ENCODE measurements at places on chromosomes 3 and 15.

DNA sequence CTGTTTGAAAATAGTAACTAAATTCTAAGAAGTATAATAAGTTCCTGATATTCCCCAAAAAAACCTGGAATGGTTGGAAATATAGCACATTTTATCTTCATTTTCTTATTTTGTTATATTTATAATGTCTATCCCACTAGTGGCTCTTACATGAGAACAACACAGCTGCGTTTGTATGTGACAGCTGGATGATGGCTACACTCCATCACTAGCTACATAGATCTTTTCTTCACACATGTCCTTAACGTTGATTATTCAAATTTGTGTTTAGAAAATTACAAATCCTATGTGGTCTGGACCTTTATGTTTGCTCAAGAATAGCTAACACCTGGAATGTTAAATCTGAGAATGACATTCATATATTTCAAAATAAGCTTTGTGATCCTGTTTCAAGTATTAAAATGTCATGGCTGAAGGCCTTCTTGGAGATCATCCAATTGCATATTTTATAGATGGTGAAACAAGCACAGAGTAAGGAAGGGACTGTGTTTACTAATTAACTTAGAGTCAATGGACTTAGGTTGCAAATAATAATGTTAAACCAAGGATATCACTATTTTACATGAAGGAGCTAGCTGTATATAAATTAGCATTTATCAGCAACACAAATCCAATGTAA, 60.8 kb downstream of the ATP13A5 start:
- no peak overlapping the region for H3K4me3 ChIP-seq
- no peak overlapping the region for H3K27ac ChIP-seq
- H3K36me3 ChIP-seq, result no peaks in the 10 kb centered on the region
- DNase-seq, result no peak
- H3K27me3 ChIP-seq, result no peaks in the 10 kb centered on the region

GRCh38 chr15:28975766-28976179, 90.0 kb downstream of the APBA2 start:
- no peaks in the 10 kb centered on the region for H3K27me3 ChIP-seq
- no peaks in the 10 kb centered on the region for H3K36me3 ChIP-seq
- H3K27ac ChIP-seq, result no peak overlapping the region
- no peaks in the 10 kb centered on the region for H3K4me1 ChIP-seq
- no peak overlapping the region for H3K4me3 ChIP-seq
- DNase-seq, result no peak

DNA sequence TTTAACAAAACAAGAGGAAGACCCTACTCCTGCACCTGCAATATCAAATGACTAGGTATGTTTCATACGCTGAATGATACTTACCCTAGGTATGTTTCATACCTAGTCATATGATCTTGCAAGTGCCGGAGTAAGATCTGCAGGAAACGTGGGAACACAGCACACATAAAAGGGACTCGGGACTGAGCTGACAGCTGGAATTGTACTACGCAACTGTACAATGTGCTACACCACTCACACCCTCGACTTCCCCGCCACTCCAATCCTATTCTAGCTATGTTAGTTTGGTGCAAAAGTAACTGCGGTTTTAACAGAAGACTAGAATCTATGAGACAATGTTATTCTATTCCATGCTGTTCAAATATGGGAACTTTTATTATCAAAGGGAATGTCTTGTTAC, 22.0 kb downstream of the CRBN start:
- no peaks in the 10 kb centered on the region for H3K4me1 ChIP-seq
- no peak overlapping the region for H3K4me3 ChIP-seq
- DNase-seq, result no peak
- no peaks in the 10 kb centered on the region for H3K36me3 ChIP-seq
- no peaks in the 10 kb centered on the region for H3K27me3 ChIP-seq

DNA sequence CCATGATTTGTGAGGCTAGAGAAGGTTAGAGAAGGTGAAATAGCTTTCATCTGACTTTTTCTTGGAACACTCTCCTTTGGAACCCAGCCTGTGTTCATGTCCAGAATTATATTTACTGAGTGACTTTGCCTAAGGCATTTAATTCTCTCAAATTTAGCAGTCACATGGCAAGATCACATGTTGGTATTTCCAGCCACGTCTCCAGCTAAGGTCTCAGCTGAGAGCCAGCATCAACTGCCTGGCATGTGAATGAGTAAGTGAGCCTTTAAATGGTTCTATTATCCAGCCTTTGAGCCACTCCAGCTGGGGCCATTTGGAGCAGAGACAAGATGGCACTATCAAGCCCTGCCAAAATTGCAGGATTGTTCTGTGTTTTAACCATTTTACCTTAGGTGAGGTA, 130.2 kb upstream of the SGO1 start:
- no peaks in the 10 kb centered on the region for H3K27me3 ChIP-seq
- H3K4me1 ChIP-seq, result no peaks in the 10 kb centered on the region
- H3K4me3 ChIP-seq, result no peak overlapping the region
- no peak overlapping the region for H3K27ac ChIP-seq
- DNase-seq, result no peak

- H3K27me3 ChIP-seq, result no peaks in the 10 kb centered on the region
- no peak overlapping the region for H3K4me3 ChIP-seq
- DNase-seq, result no peak
These were observed 3.0 kb downstream of the ZBED2 start for GRCh38 chr3:111592143-111592542.

- H3K27me3 ChIP-seq, result no peaks in the 10 kb centered on the region
- no peak overlapping the region for H3K4me3 ChIP-seq
- no peak for DNase-seq
- H3K36me3 ChIP-seq, result no peaks in the 10 kb centered on the region
These were observed 451.1 kb upstream of the KCNMB2 start for GRCh38 chr3:178084938-178085816.

DNA sequence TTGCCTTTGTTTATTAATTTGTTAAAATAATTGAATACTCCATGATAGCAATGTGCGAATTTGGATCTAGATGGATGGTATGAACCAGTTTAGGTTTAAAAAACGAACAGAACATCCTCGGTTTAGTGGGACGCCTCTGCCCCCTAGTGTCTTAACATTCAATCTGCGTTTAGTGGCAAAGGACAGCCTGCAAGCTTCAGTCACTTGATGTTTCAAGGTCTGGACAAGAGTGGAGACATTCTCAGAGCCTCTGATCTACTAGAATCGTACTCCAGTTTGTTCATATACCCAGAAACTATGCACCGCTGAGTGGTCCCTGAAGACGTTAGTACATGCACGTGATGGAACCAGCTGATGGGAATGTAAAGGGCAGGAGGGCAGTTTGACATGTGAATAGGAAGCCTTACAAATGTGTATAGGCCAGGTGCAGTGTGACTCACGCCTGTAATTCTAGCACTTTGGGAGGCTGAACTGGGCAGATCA, 17.8 kb upstream of the ATP13A4 start:
- DNase-seq, result no peak
- no peak overlapping the region for H3K4me3 ChIP-seq

- no peaks in the 10 kb centered on the region for H3K4me1 ChIP-seq
- no peaks in the 10 kb centered on the region for H3K36me3 ChIP-seq
- H3K27me3 ChIP-seq, result no peaks in the 10 kb centered on the region
- H3K4me3 ChIP-seq, result no peak overlapping the region
These were observed 125.6 kb downstream of the P3H2 start for GRCh38 chr3:189995129-189995528.

GRCh38 chr15:101156509-101157159, 95.2 kb downstream of the CHSY1 start:
- no peaks in the 10 kb centered on the region for H3K36me3 ChIP-seq
- H3K27me3 ChIP-seq, result no peaks in the 10 kb centered on the region
- DNase-seq, result no peak

DNA sequence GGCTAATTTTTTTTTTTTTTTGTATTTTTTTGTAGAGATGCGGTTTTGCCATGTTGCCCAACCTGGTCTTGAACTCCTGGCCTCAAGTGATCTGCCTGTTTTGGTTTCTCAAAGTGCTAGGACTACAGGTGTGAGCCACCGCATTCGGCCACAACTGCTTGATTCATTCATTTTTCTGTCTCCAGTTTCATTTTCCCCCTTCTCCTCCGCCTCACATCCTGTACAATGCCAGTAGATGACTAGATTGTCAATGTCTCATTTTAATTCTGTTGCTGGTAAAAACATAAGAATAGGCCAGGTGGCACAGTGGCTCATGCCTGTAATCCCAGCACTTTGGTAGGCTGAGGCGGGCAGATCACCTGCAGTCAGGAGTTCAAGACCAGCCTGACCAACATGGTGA, 12.0 kb upstream of the ZNF592 start:
- H3K27ac ChIP-seq, result no peak overlapping the region
- DNase-seq, result no peak
- no peaks in the 10 kb centered on the region for H3K27me3 ChIP-seq
- H3K4me3 ChIP-seq, result no peak overlapping the region
- no peaks in the 10 kb centered on the region for H3K36me3 ChIP-seq
- H3K4me1 ChIP-seq, result no peaks in the 10 kb centered on the region

GRCh38 chr3:179116816-179117215, 31.3 kb upstream of the PIK3CA start:
- H3K4me3 ChIP-seq, result no peak overlapping the region
- no peaks in the 10 kb centered on the region for H3K4me1 ChIP-seq
- no peaks in the 10 kb centered on the region for H3K36me3 ChIP-seq
- no peaks in the 10 kb centered on the region for H3K27me3 ChIP-seq
- H3K27ac ChIP-seq, result no peak overlapping the region

DNA sequence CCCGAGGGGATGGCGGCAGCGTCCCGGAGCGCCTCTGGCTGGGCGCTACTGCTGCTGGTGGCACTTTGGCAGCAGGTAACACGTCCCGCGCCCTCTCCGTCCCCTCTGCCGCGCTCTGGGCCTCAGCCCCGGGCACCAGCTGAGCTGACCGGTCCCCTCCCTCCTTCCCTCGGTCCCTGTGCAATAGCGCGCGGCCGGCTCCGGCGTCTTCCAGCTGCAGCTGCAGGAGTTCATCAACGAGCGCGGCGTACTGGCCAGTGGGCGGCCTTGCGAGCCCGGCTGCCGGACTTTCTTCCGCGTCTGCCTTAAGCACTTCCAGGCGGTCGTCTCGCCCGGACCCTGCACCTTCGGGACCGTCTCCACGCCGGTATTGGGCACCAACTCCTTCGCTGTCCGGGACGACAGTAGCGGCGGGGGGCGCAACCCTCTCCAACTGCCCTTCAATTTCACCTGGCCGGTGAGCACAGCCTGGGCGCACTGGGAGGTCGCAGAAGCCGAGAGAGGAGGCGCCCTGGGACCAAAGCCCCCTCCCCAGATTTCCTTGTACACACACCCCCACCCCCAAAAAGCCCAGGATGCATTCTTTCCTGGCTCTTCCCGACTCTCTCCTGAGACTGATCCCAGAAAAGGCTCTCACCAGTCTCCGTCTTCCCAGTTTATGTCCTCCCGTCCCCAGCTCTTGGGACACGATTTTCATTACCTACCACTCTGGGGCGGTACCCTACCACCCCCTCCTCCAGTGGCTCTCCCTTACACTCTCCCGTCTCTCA, 705 bp downstream of the DLL4 start:
- DNase-seq, result no peak
- H3K27ac ChIP-seq, result no peak overlapping the region

DNA sequence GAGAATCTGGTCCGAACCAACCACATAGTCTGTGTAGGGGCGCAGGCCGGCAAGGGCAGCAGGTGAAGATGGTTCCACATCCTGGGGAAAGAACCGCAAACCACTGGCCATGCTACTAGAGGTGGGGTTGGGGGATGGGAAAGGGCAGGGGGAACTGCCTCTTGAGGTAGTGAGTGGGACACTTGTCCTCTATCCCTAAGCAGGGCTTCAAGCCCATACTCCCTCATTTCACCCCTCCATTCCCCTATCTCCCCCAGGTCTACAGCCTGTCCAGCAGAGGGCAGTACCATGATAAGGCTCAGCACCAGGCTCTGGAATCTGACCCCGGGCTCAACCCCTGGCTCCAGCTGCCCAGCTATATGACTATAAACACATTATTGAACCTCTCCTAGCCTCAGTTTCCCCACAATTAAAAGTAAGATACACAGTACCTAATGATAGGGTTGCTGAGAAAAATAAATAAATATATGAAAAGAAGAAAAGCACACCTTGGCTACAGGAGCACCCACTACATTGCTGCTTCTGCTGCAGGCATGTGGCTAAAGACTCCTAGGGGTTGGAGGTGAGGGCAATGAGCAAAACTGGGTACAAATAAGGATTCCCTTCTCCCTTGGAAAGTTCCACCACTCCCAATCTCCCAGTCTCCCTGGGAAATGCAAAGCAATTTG, 6.3 kb downstream of the GORASP1 start:
- no peak overlapping the region for H3K27ac ChIP-seq
- H3K4me3 ChIP-seq, result no peak overlapping the region
- H3K4me1 ChIP-seq, result peaks cover 47% of the 10 kb centered on the region

DNA sequence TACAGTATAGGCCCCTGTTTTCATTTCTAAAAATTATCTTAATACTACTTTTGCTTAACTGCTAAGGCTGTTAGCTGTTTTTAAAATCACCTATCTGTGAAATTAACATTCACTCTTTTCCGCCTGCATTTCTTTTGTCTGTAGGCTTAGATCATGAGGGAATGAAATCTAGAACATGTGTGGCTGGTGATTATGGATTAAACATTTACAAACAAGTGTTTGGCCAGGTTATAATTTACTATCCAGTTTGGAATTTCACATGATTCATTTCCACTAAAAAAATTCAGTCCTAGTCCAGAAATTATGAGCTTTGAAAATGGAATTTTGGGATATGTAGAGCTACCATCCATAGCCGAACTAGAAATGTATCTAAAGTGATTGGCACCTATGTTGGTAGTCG, 39.1 kb downstream of the GOLM2 start:
- no peak overlapping the region for H3K27ac ChIP-seq
- H3K4me1 ChIP-seq, result no peaks in the 10 kb centered on the region
- H3K27me3 ChIP-seq, result no peaks in the 10 kb centered on the region
- no peak for DNase-seq
- H3K4me3 ChIP-seq, result no peak overlapping the region

- no peak overlapping the region for H3K4me3 ChIP-seq
- DNase-seq, result no peak
- no peaks in the 10 kb centered on the region for H3K27me3 ChIP-seq
- peaks cover 36% of the 10 kb centered on the region for H3K4me1 ChIP-seq
- H3K27ac ChIP-seq, result peak overlapping the region; percentile 61
These were observed 43.0 kb downstream of the BOC start for GRCh38 chr3:113254171-113254947.

GRCh38 chr3:70899816-70900215, 587.4 kb upstream of the MDFIC2 start:
- H3K4me3 ChIP-seq, result no peak overlapping the region
- H3K27ac ChIP-seq, result no peak overlapping the region
- H3K4me1 ChIP-seq, result no peaks in the 10 kb centered on the region
- H3K36me3 ChIP-seq, result no peaks in the 10 kb centered on the region

GRCh38 chr3:127644641-127645370, 15.8 kb downstream of the PODXL2 start:
- DNase-seq, result no peak
- H3K36me3 ChIP-seq, result no peaks in the 10 kb centered on the region
- H3K27me3 ChIP-seq, result no peaks in the 10 kb centered on the region
- no peaks in the 10 kb centered on the region for H3K4me1 ChIP-seq
- no peak overlapping the region for H3K27ac ChIP-seq
